ENCODE measurements at places on chromosomes 6 and 20.

- H3K27ac ChIP-seq = no peak overlapping the region
- H3K27me3 ChIP-seq = no peaks in the 10 kb centered on the region
- H3K4me3 ChIP-seq = no peak overlapping the region
- no peaks in the 10 kb centered on the region for H3K4me1 ChIP-seq
Measured at GRCh38 chr6:109606359-109606758, 84.6 kb downstream of the AK9 start.

DNA sequence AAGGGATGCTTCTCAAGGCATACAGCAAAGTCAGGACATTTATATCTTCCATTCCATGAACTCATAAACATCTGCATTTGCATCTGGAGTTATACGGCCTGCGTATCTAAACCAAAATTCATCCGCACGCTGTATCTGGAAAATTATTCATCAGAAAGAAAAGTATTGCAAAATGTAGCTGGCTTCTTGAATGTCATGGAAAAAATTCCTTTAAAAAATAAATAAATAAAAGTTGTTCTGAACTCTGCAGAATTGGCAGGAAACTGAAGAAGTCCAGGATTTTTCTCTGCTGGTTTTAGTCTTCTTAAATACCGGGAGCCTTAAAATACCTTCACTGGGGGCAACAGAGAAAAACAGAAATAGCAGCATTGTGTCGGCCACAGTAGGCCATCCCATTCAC lies 23.7 kb upstream of the FOXF2 start:
- no peak for DNase-seq
- H3K4me3 ChIP-seq = no peak overlapping the region
- no peaks in the 10 kb centered on the region for H3K27me3 ChIP-seq
- no peaks in the 10 kb centered on the region for H3K4me1 ChIP-seq
- no peak overlapping the region for H3K27ac ChIP-seq

- no peaks in the 10 kb centered on the region for H3K4me1 ChIP-seq
- no peaks in the 10 kb centered on the region for H3K27me3 ChIP-seq
- no peaks in the 10 kb centered on the region for H3K36me3 ChIP-seq
- no peak for DNase-seq
Measured at GRCh38 chr20:33158637-33159385, 9.1 kb upstream of the BPIFA2 start.

DNA sequence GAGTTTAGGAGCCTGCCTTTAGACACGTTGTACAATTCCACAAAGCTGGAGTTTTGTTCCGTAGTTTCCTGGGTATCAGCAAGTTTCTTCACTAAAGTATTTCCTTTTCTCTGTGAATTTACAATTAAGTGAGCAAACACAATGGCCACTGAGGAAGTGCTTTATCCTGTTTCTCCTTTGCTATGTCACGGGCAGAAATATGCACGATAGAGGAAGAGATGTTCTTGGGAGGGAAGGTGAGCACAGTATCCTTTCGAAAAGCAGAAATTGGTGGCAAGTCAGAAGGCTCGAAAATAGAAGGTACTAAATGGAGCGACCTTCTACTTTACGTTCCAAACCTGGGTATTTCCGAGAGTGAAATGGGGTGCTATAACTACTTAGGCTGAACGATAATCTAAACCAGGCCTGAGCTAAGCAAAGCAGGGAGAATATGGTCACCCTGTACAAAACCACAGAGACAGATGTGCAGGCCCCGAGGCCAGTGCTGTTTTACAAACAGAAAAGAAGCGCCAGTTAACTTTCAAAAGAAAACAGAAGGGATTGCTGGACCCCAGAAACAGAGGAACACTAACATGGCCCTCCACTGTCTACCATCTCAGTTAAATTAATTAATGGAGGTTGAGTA lies 259.6 kb downstream of the TBC1D7 start:
- no peaks in the 10 kb centered on the region for H3K36me3 ChIP-seq
- H3K27ac ChIP-seq = no peak overlapping the region
- H3K4me3 ChIP-seq = no peak overlapping the region

DNA sequence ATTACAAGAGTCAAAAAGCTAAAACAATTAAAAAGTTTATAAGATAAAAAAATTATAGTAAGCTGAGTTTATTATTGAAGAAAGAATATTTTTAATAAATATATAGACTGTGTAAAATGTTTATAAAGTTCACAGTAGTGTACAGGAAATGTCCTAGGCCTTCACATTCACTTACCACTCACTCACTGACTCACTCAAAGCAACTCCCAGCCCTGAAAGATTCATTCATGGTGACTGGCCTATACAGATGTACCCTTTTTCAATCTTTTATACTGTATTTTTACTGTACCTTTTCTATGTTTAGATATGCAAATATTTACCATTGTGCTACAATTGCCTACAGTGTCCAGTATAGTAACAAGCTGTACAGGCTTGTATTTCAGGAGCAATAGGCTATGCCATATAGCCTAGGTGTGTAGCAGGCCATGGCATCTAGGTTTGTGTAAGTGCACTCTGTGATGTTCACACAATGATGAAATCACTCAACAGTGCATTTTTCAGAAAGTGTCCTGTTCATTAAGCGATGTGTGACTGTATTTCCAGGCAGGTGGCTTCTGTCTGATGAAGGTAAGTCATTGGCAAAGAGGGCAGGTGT lies 130.2 kb downstream of the BTBD3 start:
- H3K4me1 ChIP-seq = no peaks in the 10 kb centered on the region
- DNase-seq = no peak
- no peaks in the 10 kb centered on the region for H3K27me3 ChIP-seq
- H3K27ac ChIP-seq = no peak overlapping the region
- no peak overlapping the region for H3K4me3 ChIP-seq
- H3K36me3 ChIP-seq = no peaks in the 10 kb centered on the region

GRCh38 chr20:460707-461106 lies 1.6 kb downstream of the TBC1D20 start:
- H3K4me1 ChIP-seq = peaks cover 29% of the 10 kb centered on the region
- no peaks in the 10 kb centered on the region for H3K27me3 ChIP-seq
- H3K36me3 ChIP-seq = no peaks in the 10 kb centered on the region

GRCh38 chr6:11631008-11631407 lies 93.5 kb downstream of the TMEM170B start:
- no peaks in the 10 kb centered on the region for H3K27me3 ChIP-seq
- DNase-seq = no peak
- no peak overlapping the region for H3K4me3 ChIP-seq
- no peaks in the 10 kb centered on the region for H3K36me3 ChIP-seq

GRCh38 chr6:109393157-109393885 lies 11.1 kb upstream of the CD164 start:
- DNase-seq = no peak
- H3K4me3 ChIP-seq = no peak overlapping the region
- H3K27ac ChIP-seq = no peak overlapping the region

DNA sequence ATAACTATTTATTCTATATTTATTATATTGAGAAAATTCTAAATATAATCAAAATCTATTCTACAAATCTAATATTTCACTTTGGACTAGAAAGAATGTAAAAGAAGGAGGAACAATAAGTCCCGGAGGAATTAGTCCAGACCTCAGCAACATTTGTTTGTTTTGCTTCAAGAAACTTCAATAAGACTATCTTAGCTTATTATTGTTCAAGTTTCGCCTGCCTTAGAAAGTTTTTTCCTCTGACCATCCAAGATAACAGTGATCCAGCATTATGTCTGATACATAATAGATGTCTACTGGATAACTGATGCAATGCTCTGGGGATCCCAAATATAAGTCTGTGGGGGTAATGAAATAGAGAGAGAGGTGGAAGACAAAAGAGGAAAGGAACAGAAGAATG lies 28.7 kb upstream of the NT5E start:
- no peaks in the 10 kb centered on the region for H3K4me1 ChIP-seq
- H3K27me3 ChIP-seq = no peaks in the 10 kb centered on the region
- no peak overlapping the region for H3K27ac ChIP-seq
- no peak for DNase-seq
- no peaks in the 10 kb centered on the region for H3K36me3 ChIP-seq

- no peaks in the 10 kb centered on the region for H3K27me3 ChIP-seq
- no peaks in the 10 kb centered on the region for H3K36me3 ChIP-seq
- no peak for DNase-seq
- no peak overlapping the region for H3K4me3 ChIP-seq
- H3K27ac ChIP-seq = no peak overlapping the region
Measured at GRCh38 chr6:168725802-168726201, 284.8 kb downstream of the SMOC2 start.

DNA sequence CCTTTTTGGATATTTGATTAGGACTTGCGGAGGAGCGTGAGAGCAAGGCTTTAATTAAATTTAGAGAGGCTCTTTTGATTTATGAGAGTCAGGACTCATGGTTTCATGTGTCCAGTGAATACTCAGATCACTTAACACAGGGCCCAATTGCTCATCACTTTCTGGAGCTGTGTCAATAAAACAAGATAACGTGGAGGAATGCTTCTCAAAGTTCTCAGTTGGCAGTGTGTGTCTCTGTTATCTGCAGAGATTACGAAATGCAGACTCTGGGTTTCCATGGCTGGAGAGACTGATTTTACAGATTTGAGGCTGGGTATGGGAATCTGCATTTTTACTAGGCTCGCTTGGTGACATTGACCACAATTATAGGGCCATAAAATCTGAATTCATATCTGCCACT lies 335.8 kb upstream of the FLRT3 start:
- no peak for DNase-seq
- H3K27me3 ChIP-seq = no peaks in the 10 kb centered on the region

DNA sequence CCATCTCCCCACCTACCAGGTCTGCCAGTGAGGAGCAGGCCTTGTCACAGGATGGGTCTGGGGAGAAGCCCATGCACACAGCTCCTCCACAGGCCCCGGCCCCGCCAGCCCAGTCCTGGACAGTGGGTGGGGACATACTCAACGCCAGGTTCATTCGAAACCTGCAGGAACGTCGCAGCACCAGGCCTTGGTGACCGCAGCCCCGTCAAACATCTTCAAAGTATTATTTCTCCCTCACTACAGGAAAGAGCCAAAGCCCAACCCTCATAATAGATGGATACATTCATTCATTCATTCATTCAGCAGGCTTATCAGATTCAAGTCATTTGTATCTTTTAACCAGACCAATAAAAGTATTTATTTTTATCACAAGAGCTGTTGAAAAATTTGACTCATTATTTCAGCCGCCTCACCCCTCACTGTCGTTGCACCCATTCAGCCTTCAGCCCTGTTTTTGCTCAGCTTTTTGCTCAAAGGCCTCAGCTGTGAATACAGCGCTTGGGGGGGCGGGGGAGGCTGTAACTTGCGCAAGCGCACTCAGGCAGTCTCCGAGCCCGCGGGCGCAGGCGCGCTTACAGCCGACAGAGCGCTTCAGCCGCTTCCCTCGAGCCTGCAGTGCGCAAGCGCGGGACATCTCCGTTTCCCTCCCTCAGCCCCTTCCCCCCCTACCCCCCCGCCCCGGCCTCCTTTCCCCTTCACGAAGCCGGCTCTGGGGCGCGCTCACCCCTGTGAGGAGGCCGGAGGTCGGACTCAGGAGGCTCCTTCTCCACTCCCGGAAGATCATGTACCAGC lies at the start of gene C6orf136:
C6orf136 (plus strand) TSS at position 684 of the 792 bp plus-strand sequence; CDS start at position 783, 99 bp downstream.
- H3K4me1 ChIP-seq = peaks cover 22% of the 10 kb centered on the region
- no peaks in the 10 kb centered on the region for H3K27me3 ChIP-seq
- peak within 1 kb of the TSS; percentile 87 for H3K27ac ChIP-seq
- H3K36me3 ChIP-seq = no peaks in the 10 kb centered on the region
- DNase-seq = peak; percentile 92

GRCh38 chr6:30686908-30687658 lies 638 bp upstream of the PPP1R18 start:
- peak; percentile 78 for DNase-seq
- H3K4me1 ChIP-seq = peaks cover 71% of the 10 kb centered on the region
- H3K36me3 ChIP-seq = no peaks in the 10 kb centered on the region
- H3K27me3 ChIP-seq = no peaks in the 10 kb centered on the region

DNA sequence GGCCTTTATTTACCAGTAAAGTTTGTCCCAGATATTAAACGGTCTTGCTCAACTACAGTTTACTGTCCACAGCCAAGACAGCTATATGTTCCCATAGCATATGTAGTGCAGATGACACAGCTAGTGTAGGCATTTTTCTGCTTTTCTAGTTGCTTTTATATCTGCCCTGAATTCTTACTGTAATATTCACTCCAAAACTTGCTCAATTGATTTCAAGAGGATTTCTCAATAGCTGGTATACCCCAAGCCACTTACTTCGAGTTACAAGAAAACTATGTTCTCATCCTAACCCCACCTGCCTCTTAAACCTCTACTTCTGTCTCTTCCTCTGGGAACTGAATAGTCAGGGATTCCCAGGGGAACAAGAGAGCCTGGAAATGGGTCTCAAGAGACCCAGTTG lies 18.9 kb upstream of the ROS1 start:
- no peak overlapping the region for H3K4me3 ChIP-seq
- no peaks in the 10 kb centered on the region for H3K36me3 ChIP-seq
- H3K4me1 ChIP-seq = no peaks in the 10 kb centered on the region
- H3K27me3 ChIP-seq = no peaks in the 10 kb centered on the region

DNA sequence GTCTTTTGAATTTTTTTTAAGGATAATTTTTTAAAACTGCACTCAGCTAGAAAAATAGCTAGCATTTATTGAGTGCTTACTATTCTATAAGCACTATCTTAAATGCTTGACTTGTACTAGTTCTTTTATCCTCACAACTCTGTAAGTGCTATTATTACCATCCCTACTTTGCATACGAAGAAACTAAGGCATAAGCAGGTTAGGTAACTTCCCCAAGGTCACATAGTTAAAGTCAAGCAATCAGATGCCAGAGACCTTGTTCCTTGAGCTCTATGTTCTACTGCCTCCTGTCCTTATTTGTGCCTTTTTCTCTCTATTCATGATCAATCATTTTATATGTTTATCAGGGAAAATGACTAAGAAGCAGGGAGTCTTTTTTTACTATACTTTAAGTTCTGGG lies 65.0 kb downstream of the GCLC start:
- H3K27ac ChIP-seq = no peak overlapping the region
- H3K36me3 ChIP-seq = no peaks in the 10 kb centered on the region
- DNase-seq = no peak
- no peaks in the 10 kb centered on the region for H3K4me1 ChIP-seq
- H3K4me3 ChIP-seq = no peak overlapping the region

DNA sequence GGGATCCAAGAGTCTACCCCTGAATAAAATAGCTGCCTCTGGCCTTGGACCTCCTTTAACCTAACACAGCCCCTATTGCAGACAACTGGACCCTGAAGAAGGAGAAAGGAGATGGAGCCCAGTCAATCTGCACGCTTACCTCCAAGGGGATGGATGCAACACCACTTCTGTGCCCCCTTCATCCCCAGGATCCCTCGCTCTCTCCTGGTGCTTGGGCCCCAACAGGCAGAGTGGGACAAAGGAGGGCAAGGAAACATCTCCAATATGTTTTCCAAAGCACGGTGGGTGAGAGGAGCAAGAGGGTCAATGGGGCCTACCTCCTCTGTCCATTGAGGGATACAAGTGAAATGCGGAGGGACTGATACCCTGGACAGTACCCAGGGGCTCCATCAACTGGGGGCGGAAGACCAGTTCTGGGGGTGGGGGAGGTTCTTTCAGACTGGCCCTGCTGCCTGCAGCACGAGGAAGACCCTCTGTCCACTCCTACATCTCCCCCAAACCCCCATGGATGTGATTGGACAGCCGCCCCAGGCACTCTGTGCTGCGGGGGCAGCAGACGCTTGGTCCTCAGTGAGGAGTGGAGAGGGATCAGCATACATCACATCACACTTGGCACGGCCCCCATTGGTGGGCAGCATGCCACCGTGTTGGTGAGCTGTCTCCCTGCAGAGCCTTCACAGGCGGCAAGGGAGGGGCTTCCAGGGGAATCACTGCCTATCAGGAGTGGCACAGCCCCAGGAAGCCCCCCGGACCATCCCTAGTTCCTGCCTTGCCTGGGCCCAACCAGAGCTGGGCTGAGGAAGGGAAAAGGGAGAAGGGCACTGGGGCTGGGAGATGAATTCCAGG lies 70.6 kb downstream of the MRPL14 start:
- H3K27me3 ChIP-seq = no peaks in the 10 kb centered on the region
- no peak overlapping the region for H3K27ac ChIP-seq
- no peak for DNase-seq
- no peaks in the 10 kb centered on the region for H3K4me1 ChIP-seq
- no peak overlapping the region for H3K4me3 ChIP-seq
